ENCODE measurements at places on chromosomes 4 and X. TPM values are rescaled to one million over a fixed set of nuclear protein-coding genes. Genes with fewer than 3 reads are reported as not detected.

Gene REELD1
- total RNA-seq: 0.74 TPM

DNA sequence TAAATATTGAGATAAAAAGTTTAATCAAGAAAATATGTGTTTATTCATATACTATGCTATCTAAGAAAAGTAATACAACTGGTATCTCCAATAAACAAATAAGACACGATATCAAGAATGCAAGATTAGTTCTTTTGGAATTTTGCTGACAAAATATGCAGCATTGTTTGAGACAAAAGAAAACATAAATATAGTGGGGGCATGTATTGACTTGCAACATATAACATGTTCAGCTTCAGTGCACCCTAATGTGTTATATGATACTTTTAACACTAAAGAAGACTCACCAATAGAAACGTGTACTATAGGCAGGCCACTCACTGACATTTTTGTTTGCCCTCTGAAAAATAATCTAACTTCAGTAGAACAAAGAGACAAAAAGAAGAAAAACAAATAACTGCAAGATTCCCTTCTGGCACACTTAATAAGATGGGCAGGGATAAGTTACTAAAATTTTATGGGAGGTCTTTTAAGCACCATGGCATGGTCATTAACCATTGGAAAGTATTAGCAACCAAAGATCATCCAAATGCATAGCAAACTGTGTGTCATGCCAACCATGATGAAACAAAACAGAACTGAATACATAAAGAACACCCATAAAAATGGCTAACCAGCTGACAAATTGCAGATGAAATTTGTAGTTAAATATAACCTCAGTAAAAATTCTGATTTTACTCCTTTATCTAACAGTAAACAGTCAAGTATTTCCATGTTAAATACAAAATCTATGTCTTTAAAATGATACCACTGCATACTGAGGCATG lies 447.9 kb upstream of the FAM241A start:
- no peak for DNase-seq

- DNase-seq: no peak
Measured at GRCh38 chr4:88746206-88746605, 48.6 kb upstream of the NAP1L5 start.

DNA sequence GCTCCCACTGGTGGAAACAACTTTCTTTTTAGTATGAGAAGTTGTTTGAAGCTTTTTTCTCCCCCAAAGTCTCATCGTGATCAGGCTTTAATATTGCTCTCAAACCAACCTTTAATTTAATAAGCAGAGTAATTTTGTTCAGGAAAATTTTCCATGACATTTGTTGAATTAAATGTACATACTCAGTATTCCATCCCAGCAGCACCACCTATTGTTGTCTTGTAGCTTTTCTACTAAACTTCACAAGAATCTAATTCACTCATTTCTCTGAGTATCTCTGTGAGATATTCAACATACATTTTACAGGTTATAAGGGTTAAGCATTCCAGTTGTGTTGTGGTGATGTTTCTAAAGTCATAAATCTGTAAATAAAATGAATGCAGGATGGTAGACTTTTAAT lies 218.3 kb upstream of the HAND2 start:
- no peak for DNase-seq

- DNase-seq: peak; percentile 74
Measured at GRCh38 chr4:7189475-7190277, 2.7 kb upstream of the SORCS2 start.

Gene JADE1
- 29.0 TPM for total RNA-seq

Gene OPRPN
- total RNA-seq: not detected

- DNase-seq: no peak
Measured at GRCh38 chr4:154642373-154643009, 30.0 kb upstream of the FGG start.
